Left lung (tissue), 14 donors: ENCODE measurements at places on chromosomes 4 and X.

GRCh38 chr4:153735906-153736461 is 23.8 kb downstream of the RNF175 start:
- DNase-seq: no peak

- DNase-seq: no peak
Measured at GRCh38 chr4:99593781-99594641, 19.4 kb downstream of the MTTP start.

GRCh38 chr4:57099363-57099762 is 10.8 kb downstream of the IGFBP7 start:
- no peak for DNase-seq

DNA sequence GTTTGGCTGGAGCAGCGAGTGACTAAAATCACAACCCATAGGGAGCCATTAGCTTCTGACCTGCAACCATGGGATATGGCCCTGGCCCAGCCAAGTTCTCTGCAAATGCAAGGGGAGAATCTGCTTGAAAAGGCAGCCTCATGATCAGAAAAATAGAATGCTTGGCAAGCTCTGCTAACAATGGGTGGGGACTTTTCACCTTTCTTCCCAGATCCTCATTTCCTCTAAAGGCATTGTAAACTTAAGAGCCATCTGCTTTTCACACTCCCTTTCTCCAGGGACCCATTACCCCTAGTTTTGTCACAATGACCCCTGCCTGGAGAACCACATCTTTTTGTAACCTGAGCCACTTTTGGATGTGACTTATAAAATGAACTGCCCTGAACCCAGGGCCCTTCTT is 104.3 kb downstream of the PARM1 start:
- no peak for DNase-seq

DNA sequence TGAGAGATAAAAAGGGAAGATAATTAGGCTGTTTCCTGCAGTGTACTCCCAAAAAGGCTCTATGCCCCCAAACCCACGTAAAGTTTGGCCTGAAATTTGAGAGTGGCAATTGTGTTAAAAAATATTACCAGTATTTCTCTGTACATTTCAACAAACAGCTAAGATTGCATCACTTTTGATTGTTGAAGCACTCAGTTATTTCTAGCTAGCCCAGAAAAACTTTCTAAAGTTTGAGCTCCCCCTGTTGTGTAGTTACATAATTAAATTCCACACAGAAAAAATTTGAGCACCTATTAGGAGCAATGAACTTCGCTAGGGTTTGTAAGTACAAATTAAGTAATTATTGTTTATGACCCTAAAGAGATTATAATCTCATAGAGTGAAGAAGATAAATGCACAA is 109.4 kb downstream of the DLG3 start:
- no peak for DNase-seq

DNA sequence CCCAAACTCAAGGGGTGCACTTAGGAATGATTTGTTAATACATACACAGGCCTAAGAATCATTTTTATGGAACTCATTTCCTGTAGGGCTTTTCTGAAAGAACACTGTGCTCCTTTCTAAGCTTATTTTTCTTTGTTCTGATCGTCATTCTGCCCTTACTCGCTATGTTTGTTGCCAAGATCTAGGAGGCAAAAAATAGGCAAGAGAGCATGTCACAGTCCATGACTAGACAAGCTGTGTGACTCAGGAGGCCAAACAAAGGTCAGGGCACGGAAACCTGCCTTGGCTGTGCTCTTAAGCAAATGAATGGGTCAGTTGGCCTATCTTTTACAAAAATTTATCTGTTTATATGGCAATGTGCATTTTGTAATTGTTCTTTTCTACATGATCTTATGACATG is 42.5 kb upstream of the C1GALT1C1 start:
- no peak for DNase-seq
